ENCODE measurements at places on chromosomes 3 and 15.

DNA sequence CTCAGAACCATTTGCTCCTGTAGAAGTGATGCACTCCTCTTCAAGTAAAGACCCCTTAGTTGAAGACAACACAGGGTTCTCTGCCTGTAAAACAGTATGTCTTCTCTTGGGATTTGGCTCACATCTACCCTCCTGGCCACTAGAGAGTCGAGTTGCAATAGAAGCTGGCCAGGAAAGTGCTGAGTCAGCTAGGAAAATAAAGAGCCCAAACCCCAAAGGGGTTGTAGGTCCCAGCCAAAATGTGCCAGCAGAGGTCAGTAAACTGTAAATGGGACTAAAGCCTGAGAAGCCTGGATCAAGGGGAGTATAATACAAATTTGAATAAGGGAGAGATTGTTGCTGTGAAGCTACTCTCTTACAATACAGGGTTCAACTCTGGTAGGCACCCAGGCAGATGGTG is 37.2 kb upstream of the THBS1 start:
- DNase-seq: no peak

DNA sequence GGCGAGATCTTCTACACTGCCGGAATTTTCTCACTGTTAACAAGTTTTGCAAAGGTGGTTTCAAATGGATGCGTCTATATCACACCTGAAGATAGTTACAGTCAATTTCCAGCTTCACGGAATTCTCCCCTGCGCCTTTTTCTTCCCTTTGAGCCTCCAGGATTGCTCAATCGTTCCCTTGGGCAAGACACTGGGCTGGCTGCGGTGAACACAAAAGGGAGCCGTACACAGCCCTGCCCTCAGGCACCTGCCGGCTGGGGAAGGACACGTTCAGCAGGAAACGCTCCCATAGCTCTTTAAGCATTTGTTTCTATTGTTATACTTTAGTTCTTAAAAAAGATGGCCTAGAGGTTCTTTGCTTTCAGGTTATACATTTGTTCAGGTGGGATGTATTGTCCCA is 85.7 kb downstream of the C3orf70 start:
- no peak for DNase-seq

DNA sequence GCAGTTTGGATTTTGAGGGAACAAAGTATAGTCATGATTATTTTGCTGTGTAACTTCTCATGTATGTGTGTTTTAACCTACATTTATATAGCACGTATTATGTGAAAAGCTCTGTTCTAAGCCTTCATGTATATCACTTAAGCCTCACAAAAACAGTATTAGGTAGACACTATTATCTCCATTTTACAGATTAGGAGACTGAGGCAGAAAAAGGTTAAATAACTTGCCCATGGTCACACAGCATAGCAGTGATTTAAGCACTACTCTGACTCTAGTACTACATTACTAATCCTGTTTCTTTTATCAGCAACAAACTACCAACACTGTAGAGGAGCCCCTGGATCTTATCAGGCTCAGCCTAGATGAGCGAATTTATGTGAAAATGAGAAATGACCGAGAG is 2.6 kb downstream of the LSM3 start:
- DNase-seq: no peak

- no peak for DNase-seq
Observed at GRCh38 chr15:67232591-67232990, 21.9 kb downstream of the AAGAB start.

GRCh38 chr3:12194209-12194608 is 35.5 kb upstream of the TIMP4 start:
- no peak for DNase-seq

DNA sequence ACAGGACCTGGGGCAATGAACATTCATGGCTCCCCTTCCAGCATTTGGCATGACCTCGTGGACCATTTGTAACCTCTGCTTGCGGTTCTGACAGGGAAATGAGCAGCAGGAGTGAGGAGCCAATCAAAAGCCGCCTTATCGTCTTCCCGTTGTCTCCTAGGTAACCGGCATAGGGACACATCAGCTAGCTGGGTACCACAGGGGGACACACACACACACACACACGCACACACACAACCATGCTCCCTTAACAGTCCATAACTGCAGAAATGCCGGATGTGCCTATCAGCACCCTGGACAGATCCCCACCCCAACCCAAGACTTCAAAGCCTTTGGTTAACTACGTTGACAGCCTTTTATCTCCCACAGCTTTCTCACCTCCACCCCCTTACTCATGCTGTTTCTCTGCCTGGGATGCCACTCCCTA is 53.4 kb upstream of the CCDC174 start:
- no peak for DNase-seq

GRCh38 chr3:3066378-3066777 is 43.8 kb downstream of the IL5RA start:
- DNase-seq: no peak

GRCh38 chr3:81434161-81434560 is 327.3 kb downstream of the GBE1 start:
- DNase-seq: no peak

DNA sequence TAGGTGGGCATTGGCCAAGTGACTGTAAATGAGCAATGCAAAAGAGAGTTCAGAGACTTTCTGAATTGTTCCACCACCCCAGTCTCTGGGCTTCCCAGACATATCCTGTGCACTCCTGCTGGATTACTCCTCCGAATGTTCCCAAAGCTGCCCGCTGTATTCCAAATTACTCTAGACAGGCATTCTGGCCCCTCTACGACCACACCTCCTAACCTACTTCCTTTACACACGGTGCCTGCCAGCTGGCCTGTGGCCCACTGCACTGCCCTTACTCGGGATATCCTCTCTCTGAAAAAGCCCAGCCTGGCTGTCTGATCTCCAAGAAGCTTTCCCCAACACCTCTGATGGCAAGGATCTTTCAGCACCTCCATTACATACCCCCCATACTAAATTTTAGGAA is 66.6 kb downstream of the DUT start:
- DNase-seq: no peak

GRCh38 chr3:33941804-33942203 is 143.4 kb downstream of the PDCD6IP start:
- DNase-seq: no peak

- no peak for DNase-seq
Observed at GRCh38 chr15:48722764-48723661, 77.5 kb upstream of the FBN1 start.

DNA sequence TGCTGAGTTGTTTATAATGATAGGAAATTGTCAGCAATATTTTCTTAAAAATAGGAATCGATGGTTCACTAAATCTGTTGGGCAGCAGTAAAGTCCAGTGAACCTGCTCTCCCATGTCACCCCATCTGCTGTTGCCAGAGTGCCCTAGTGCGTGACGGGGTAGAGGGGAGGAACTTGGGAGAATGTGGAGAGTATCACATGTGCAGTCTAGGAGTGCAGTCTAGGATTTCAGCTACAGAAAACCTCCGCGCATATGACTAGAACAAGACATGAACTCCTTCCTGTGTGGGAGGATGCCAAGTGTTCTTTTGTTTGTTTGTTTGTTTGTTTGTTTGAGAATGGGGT is 74.6 kb upstream of the ACAD9 start:
- DNase-seq: no peak

DNA sequence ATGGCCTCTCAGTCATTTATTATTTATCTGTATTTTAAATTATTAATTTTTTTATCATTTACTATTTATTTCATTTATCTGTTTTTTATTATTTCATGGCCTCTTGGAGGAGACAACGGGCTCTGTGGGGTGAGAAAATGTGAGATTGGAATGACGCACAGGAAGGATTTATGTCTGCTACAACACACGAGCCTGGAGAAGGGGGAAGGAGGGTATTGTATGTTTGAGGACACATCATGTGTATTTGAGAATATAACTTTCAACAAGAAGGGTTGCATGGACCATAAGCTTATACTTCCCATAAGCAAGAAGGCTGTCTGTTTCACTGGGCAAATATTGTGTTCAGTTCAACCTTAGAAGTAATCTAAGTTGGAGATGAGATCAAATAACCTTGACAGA is 31.7 kb downstream of the LSM3 start:
- DNase-seq: no peak

GRCh38 chr3:177680472-177680821 is 483.2 kb upstream of the TBL1XR1 start:
- DNase-seq: no peak

GRCh38 chr3:126954141-126954842 is 28.6 kb upstream of the PLXNA1 start:
- no peak for DNase-seq

GRCh38 chr15:38220606-38221273 is 31.9 kb upstream of the SPRED1 start:
- DNase-seq: no peak

- no peak for DNase-seq
Observed at GRCh38 chr3:194184801-194185200, 48.9 kb downstream of the HES1 start.

All from bone marrow (tissue), 2 donors.